ENCODE measurements at places on chromosomes 13 and 19. TPM values are rescaled to one million over a fixed set of nuclear protein-coding genes. Genes with fewer than 3 reads are reported as not detected.

- DNase-seq: no peak
These were observed 34.1 kb downstream of the CRTC1 start for GRCh38 chr19:18717601-18718000.

DNA sequence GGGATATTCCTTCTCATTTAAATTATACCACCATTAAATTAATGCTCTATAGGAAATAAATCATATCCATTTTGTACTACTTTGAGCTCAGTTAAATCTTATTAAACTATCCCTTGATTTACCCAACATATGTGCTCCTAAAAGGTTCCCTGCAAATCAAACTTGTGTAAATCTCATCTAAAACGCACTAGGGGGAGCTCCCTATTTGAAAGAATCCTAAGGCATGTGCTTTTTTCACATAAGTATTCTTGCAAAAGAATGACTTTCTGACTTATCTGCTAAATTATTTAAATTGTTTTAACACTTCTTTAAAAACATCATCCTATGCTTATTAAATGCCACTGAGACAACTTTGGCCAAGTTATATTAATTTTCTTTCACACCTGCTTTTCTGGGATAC lies 7.9 kb downstream of the INTS6 start:
- no peak for DNase-seq

GRCh38 chr13:63896321-63896720 lies 2480.7 kb upstream of the PCDH20 start:
- no peak for DNase-seq

- DNase-seq: no peak
These were observed 20.9 kb downstream of the COG6 start for GRCh38 chr13:39676315-39676876.

- DNase-seq: no peak
These were observed 8.2 kb upstream of the LATS2 start for GRCh38 chr13:21069561-21070004.

DNA sequence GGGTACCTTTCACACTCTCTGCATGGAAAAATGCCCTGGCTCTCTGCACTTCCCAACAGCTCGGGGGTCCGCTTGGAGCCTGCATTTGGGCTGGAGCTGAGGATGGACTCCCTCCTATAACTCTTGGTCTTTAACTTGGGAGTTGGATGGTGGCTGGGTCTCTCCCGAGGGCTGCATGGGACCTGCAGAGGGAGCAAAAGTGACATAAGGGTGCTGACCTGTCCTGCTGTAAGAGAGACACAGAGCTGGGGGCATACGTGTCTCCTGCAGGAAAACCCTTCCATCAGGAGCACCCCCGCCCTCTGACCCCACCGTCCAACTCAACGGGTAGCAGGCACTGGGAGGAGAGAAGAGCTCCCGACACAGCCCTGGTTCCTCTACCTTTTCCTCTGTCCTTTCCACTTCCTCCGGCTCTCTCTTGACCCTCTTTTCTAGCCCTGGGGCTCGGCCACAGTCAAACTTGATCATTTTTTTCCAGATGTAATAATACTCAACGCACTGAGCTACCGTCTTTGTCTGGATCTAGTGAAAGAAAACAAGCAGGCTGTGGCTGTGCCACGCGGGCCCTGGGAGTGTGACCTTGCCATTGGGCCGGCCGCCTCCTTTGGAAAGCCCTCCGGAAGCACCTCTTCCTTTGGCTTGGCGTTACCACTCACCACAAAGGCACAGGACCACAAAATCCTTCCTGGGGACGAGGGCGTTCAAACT lies 6.8 kb upstream of the NAPA start:
- no peak for DNase-seq

DNA sequence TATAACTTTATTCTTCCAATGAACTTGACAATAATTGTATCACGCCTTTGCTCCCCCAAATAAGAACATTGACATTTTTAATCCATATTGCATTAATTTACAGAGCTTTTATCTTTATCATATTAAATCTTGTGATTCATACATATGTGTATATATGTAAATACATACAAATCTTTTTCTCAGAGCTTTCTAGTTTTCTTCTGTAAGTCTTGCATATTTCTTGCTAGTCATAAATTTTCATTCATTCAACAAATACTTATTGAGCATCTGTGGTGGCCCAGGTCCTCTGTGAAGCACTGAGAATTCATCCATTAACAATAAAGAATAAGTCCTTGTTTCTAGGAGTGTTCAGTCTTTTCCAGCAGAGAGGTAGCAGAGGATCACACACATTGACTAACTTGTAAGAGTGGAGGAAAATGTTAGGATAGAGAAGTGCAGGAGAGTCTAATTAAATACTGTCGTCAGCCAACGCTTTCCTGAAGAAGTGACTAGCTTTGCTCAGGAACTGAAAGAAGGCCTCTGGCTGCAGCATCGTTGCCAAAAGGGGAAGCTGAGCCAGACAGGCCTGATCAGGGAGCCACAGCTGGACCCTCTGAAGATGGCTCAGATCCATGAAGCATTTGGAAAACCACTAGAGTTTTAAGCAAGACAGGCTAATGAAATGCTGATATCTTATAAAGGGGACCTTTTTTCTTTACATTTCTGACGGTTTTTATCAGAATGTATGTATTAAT lies 38.6 kb upstream of the LAMP1 start:
- DNase-seq: no peak

DNA sequence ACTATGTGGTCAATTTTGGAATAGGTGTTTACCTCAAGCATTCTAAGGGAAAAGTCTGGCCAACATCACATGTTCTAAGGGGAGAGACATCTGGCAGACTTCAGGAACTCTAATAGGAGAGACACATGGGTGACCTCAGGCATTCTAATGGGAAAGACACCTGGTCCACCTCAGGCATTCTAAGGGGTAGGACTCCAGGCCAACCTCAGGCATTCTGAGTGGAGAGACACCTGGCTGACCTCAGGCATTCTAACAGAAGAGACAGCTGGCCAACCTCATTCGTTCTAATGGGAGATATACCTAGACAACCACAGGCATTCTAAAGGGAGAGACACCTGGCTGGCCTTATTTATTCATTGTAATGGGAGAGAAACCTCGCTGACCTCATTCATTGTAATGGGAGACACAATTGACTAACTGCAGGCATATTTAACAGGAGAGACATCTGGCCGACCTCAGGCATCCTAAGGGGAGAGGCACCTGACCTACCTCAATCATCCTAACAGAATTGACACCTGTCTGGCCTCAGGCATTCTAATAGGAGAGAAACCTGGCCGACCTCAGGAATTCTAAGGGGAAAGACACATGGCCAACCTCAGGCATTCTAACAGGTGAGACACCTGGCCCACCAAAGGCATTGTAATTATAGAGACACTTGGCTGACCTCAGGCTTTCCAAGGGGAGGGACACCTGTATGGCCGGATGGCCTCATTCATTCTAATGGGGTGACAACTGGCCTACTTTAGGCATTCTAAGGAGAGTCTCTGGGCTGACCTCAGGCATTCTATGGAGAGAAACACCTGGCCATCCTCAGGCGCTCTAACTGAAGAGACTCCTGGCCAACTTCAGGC lies 1346.8 kb downstream of the UQCRFS1 start:
- DNase-seq: no peak

DNA sequence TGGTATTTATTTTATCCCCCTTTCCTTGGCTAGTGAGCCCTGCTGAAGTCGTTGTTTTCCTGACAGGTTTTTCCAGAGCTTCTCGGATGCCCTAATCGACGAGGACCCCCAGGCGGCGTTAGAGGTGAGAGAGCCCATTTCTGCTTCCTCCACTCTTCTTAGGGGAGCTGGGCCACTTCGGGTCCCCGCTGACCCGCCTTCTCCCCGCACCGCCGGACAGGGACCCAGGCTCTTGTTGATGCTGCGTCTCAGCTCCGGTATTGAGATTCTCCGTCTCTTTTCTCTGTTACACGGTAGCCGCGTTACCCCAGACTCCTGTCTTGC lies 306 bp downstream of the SUGT1 start:
- peak; percentile 83 for DNase-seq

DNA sequence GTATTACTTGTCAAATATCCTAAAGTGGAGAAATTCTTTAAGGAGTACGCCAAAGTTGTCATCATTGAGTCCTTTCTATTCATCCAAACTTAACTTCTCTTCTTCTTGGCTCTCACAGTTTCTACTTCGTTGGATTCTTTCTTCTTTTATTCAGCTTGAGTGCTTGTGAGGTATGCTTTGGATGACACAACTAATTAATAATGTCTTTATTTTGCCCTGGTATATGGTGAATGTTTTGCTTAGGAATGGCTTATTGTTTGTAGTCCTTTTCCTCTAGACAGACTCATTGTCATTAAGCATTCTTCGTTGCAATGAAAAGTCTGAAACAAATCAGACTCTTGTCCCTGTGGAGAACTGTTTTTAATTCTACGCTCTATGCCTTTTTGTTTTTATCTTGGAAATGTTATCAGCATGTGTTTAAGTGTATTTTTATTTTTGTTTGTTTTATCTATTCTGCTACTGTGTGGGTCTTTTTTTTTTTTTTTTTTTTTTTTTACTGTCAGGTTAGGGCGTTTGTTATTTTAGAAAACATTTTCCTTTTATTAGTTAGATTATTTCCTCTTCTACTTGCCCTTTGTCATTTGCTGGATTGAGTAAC lies 471.5 kb downstream of the GPC6 start:
- DNase-seq: no peak

DNA sequence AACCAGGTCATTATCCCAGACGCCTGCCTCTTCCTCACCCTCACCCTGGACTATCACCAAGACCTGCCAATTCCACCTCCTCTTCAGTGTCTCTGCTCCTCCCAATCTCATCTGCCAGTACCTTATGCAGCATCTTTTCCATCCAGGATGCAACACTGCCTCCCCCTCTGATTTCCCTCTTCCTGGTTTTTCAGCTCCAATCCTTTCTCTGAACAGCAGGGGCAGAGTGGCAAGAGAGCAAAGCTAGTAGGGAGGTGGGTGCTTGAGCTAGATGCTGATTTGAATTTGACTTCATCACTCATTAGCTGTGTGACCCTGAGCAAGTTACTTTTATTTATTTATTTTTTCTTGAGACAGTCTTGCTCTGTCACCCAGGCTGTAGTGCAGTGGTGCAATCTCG lies 25.6 kb upstream of the CABP5 start:
- DNase-seq: no peak

GRCh38 chr19:53131085-53131590 lies 1.6 kb downstream of the ZNF415 start:
- DNase-seq: no peak

- DNase-seq: no peak
These were observed 47.5 kb downstream of the ZNF536 start for GRCh38 chr19:30419568-30420180.

DNA sequence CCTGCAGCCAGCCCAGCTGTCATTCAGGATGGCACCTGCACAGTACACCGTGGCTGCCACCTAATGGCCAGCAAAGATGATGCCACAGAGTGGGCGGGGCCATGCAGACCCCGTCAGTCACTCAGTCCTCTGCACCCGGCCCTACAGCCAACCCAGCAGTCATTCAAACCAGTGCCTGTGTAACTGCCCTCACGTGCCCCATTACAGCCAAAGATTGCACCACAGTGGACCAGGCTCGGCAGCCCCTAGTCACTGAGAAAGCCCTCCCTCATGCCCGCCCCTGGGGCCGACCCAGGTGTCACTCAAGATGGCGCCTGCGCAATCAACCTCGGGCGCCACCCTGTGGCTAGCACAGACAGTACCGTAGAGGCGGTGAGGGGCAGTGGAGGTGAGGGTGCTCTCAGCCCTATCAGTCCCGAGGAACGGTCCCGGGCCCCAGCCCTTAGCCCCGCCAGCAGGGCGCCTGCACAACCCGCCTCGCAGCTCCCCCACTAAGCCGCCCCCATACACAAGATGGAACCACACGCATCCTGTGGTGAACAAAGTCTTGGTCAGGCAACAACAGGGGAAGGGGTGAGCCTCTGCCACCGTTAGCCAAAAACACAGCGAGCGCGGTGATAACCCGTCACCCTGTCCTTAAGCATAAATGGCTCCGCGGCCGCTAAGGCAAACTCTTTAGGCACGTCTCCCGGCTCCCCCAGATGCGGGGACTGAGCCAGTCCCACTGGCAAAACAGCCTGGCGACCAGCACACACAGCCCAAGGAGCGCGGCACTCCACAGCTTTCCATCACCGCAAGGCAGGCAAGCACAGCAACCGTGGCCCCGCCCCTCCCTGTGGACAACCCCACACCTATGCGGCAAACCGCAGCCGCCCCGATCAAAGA lies 2.3 kb downstream of the PEG3 start:
- peak; percentile 93 for DNase-seq

- no peak for DNase-seq
These were observed 57.7 kb downstream of the ATP8A2 start for GRCh38 chr13:25429466-25429865.

Gene OSCAR
- total RNA-seq: 3.9 TPM

Gene LRRC63
- total RNA-seq: not detected

Gene USHBP1
- total RNA-seq: 4.8 TPM

Gene ZNF571
- total RNA-seq: 6.3 TPM

Gene ZNF324B
- total RNA-seq: 5.4 TPM

All from posterior vena cava (tissue), 2 donors.